CD8-positive, alpha-beta T cell (primary cell): ENCODE measurements at places on chromosomes 3 and 15.

DNA sequence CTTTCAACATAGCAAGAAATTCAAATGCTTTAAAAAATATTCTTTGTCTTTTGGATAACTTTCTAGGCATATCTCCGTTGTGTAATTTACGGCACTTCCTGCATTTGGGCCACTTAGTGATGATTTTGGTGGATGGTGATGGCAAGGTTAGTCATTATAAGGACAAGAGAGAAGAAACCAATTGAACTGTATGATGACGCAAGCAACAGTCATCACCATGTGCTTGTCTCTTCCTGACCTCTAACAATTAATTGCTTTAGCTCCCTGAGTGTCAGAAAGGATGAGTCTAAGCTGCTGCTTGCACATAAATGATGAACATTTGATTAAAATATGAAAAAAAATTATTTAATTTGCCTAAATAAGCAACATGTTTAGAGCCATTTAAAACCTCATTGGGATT, 11.3 kb upstream of the P2RY12 start:
- DNase-seq, result peak; percentile 7

- DNase-seq, result peak; percentile 7
Measured at GRCh38 chr3:192835818-192836815, 81.5 kb downstream of the MB21D2 start.

- no peak for DNase-seq
Measured at GRCh38 chr15:57736591-57736990, 30.1 kb downstream of the POLR2M start.

DNA sequence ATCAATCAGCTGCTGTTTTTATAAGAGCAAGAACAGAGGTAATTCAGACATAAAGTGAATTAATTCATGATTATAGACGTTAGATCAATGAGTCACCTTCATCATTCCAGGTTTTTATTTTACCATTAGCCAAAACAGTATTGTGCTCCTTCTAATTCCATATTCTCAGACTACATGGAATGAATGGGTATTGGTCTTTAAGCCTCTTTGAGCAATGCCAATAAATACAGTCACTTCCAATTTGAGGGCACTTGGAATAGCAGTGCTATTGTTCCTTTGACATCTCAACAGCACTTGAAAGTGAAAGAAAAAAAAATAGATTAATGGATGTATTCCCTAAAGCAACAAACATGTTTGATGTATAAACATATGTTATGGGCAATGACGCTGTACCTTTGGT, 830.9 kb upstream of the CFAP20DC start:
- no peak for DNase-seq

- no peak for DNase-seq
Measured at GRCh38 chr3:147413686-147414389, 4.7 kb downstream of the ZIC1 start.

GRCh38 chr3:125322166-125322565, 53.0 kb downstream of the ZNF148 start:
- no peak for DNase-seq

DNA sequence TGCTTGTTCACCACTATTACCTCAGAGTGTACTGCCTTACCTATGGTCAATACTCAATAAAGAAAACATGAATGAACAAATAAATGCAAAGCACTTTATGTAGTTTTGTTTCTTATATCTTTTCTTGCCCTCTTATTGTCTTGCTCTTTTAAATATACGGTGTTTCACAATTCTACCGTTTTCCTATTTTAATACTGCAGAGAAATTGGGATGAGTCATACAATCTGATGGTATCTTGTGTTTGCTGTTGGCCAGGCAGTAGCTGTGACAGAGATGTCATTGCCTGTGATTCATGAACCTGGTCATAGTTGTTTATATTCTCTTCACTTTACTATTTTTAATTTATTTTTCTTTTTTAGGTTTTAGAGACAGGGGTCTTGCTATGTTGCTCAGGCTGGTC, 48.3 kb downstream of the SERP1 start:
- DNase-seq, result no peak

DNA sequence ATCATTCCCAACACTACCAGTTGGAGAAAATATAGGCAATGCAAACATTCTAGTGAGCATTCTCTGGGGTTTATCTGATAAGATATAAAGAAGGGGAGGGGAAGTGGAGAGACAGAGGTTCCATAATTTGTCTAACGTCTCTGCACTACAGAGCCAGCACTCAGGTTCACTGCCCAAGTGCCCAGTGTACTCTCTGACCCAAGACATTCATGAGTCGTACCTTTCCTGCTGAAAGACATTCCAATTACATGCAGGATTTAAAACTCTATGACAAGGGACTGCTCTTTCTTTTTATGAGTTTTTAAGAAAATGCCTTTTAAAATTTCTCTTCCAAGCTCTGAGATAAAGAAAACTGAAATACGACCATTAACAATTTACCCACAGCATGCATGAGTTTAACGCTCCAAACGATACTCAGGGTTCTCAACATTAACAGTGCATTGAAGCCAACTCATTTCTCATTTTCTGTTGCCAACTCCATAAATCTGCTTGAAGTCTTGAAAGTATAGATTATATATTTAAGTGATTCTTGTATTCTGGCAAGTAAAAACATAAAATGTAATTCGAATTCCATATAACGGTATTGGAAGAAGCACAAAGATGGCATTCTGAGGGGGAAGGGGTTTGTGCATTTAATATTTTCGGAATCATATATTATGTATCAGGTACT, 193.4 kb downstream of the SUCLG2 start:
- DNase-seq, result no peak

GRCh38 chr3:186241910-186242821, 119.9 kb downstream of the DGKG start:
- DNase-seq, result no peak

- no peak for DNase-seq
Measured at GRCh38 chr15:69034352-69034751, 19.9 kb downstream of the NOX5 start.

GRCh38 chr3:150286390-150287147, 121.5 kb upstream of the TSC22D2 start:
- peak; percentile 56 for DNase-seq

- no peak for DNase-seq
Measured at GRCh38 chr3:108677811-108678210, 79.4 kb downstream of the RETNLB start.

DNA sequence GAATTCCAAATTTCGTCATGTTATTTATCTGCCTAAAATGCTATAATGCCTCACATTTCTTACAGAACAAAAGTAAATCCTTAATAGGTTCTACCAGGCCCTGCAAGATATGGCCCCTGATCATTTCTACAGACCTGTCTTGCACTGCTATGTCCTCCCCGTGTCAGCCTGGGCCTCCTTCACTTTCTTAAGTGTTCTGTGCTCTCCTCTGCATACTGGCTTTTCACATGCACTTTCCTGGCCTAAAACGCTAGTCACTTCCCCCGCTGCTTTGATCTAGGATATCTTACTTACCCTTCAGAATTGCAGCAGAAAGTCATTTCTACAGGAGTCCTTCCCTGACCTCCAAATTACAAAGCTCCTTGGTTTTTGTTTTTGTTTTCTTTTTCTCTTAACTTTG, 551.3 kb downstream of the NSUN3 start:
- DNase-seq, result no peak

GRCh38 chr3:4656626-4657328, 163.6 kb downstream of the ITPR1 start:
- DNase-seq, result no peak

DNA sequence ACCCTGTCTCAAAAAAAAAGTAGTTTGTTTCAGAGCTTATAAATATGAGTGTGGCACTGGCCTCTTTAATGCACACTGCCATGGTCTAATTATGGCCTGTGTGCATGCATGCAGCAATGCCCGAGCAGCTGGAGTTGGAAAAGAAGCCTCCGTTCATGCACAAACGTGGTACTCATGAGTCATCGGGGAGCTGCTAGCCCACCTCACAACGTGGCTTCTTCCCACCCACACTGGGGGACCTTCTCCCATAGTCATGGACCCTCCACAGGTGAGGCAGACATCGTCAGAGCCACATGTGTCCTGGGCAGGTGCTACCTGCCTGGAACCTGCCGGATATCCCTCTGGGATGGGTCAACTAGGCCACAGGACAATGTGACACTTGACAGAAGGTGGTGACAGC, 66.7 kb downstream of the ATP10A start:
- DNase-seq, result no peak

- no peak for DNase-seq
Measured at GRCh38 chr3:127065561-127066290, 82.8 kb downstream of the PLXNA1 start.

- no peak for DNase-seq
Measured at GRCh38 chr15:99324082-99324620, 72.9 kb downstream of the LRRC28 start.

- no peak for DNase-seq
Measured at GRCh38 chr15:65509321-65509720, 8.2 kb downstream of the DPP8 start.

DNA sequence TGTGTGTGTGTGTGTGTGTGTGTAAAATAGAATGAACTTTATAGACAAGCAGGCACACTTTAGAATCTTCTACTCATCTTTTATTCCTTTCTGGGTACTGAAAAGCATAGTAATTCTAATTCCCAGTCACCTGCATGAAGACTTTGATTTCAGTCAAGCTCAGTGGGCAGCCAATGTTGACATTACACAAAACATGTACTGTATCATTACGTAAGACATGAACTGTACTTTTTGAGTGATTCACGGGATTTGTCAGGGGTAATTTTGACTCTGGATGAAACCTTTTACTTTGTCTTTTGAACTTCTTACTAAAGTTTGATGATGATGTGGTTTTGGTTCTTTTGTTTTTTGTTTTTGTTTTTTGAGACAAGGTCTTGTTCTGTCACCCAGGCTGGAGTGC, 38.8 kb downstream of the PTPRG start:
- DNase-seq, result no peak

- no peak for DNase-seq
Measured at GRCh38 chr15:58179741-58180381, 41.7 kb downstream of the AQP9 start.

- no peak for DNase-seq
Measured at GRCh38 chr15:56086566-56086965, 93.2 kb upstream of the NEDD4 start.

- no peak for DNase-seq
Measured at GRCh38 chr3:190458040-190458439, 8.3 kb upstream of the TMEM207 start.

- no peak for DNase-seq
Measured at GRCh38 chr3:46482632-46483350, 15.0 kb upstream of the RTP3 start.

GRCh38 chr3:151209654-151210053, 6.6 kb upstream of the GPR171 start:
- DNase-seq, result peak; percentile 40

- DNase-seq, result no peak
Measured at GRCh38 chr15:55873024-55873720, 120.2 kb downstream of the NEDD4 start.

GRCh38 chr3:179308001-179308400, 14.8 kb upstream of the ZNF639 start:
- no peak for DNase-seq

GRCh38 chr15:60340207-60340921, 57.4 kb downstream of the ANXA2 start:
- no peak for DNase-seq
